ENCODE measurements at places on chromosomes 12 and 14.

DNA sequence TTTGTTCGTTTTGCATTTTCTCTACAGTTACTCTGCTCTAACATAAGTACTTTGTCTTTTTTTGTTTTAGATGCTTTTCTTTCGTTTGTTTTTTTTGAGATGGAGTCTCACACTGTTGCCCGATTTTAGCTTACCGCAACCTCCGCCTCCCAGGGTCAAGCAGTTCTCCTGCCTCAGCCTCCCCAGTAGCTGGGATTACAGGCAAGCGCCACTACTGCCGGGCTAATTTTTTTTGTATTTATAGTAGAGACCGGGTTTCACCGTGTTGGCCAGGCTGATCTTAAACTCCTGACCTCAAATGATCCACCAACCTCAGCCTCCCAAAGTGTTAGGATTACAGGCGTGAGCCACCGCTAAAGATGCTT is 2.7 kb downstream of the DIP2B start:
- DNase-seq: no peak

DNA sequence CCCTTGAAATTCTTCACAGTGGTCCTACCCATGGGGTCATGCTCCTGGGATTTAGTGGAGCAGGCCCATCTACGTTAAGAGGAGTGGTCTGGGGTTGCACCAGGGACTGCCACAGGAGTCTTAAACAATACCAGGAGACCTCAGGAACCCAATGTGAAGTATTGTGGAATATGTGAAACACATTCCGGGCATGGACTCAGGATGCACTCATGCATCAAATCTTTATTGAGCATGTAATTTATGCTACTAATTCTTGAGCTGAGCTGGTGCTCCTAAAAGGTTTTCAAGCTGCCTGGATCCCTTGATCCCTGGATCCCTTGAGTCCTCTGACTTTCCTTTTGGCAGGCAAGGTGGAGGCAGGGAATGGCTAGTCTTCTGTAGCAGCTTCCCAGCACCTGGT is 8.8 kb downstream of the SERPINA10 start:
- no peak for DNase-seq

- no peak for DNase-seq
These were observed 207.5 kb downstream of the CALM1 start for GRCh38 chr14:90604356-90604755.

- DNase-seq: no peak
These were observed 101.7 kb downstream of the DUSP6 start for GRCh38 chr12:89250636-89251035.

GRCh38 chr14:76067536-76067935 is 82.0 kb downstream of the IFT43 start:
- DNase-seq: no peak

DNA sequence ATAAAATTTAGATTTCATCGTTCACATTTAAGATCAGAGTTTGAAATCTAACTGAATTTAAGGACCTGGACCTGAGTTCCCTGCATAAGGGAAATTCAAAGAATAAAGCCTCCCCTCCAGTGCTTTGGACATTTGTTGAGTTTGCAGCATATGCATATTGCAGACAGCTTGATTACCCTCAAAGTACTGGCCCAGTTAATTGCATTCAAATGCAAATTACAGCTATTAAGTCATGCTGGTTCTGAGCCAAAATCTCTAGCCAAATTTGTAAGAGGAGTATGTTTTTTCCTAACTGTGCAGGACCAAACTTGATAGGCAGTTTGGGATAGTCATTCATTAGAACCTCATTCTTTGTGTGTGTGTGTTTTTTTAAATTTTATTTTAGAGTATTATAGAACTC is 9.1 kb upstream of the KIF21A start:
- DNase-seq: no peak

GRCh38 chr12:117860111-117860510 is 108.7 kb downstream of the KSR2 start:
- DNase-seq: no peak

DNA sequence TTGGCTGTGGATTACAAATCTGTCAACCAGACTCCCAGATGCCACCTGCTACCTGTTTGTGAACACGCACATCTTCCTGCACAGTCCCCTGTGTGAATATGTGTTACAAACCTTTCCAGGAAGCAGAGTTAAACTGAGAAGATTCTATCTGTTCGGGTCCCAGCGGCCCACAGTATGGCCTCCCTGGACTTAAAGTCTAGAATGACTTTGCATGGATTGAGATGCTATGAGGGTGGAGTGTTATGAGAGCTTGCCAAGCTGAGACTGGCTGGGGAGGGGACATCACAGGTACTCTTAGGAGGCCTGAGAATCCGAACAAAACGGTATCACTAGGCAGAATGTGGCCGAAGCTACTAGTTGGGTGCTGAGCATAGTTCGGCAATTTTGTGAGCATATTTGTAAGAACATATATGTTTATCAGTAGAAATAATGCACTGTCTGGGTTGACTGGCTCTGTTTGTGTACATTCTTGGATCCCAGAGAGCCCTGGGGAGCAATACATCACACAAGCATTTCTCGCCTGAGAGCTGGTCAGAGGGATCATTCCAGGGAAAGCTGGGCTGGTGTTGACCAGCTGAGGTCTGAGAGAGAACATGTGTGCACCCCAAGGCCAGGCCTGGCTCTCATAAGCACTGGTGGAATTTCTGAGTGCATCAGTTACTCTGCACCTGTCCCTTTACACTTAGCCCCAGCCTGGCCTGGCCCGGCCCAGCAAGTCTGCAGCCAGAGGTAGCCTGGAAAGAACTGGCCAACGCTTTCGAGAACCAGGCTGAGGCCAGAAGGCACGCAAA is 29.8 kb upstream of the LTBP2 start:
- DNase-seq: peak; percentile 63

DNA sequence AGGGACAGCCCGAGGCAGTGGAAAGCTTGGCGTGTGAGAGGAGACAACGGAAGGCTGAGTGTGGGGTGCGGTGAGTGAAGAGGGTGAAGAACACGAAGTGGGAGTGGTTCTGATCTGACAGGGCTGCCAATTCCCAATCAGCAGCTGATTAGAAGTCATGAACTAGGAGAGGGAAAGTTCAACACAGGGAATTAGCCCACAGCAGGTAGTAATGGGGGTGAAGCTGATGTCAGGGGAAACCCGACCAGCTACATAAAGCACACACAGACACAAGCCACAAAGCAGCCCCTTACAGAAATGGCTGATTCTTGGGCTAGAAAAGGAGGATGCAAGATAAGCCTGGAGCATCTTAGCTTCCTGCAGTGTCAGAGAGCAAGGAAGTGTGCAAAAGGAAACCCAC is 47.5 kb upstream of the TCL1A start:
- DNase-seq: no peak

GRCh38 chr12:21539797-21540196 is 13.7 kb downstream of the SPX start:
- no peak for DNase-seq

- no peak for DNase-seq
These were observed 92.8 kb upstream of the ETV6 start for GRCh38 chr12:11556682-11557081.

GRCh38 chr12:5870183-5870582 is 74.9 kb downstream of the ANO2 start:
- no peak for DNase-seq

GRCh38 chr14:32377046-32377646 is 48.0 kb downstream of the AKAP6 start:
- DNase-seq: peak; percentile 61

- DNase-seq: peak; percentile 36
These were observed 20.1 kb downstream of the STX2 start for GRCh38 chr12:130818635-130819576.

DNA sequence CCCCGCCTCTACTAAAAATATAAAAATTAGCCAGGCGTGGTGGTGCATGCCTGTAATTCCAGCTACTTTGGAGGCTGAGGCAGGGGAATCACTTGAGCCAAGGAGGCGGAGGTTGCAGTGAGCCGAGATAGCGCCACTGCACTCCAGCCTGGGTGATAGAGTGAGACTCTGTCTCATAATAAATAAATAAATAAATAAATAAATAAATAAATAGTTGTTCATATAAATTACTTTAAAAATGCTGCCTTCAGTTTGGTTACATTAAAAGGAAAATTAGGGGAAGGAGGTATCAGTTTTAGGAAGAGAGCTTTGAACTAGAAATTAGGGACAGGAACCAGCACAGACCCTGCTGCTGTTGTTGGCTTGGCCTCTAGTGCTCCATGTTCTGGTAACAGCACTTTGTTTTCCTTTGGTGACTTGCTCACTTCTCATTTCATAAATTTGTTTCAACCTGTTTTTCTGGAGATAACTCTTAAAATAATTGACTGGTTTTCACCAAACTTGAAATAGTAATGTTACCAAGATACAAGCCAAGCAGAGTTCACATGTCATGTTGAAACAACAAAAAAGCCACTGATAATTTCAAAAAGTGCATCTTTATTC is 22.9 kb upstream of the PTPRB start:
- no peak for DNase-seq

DNA sequence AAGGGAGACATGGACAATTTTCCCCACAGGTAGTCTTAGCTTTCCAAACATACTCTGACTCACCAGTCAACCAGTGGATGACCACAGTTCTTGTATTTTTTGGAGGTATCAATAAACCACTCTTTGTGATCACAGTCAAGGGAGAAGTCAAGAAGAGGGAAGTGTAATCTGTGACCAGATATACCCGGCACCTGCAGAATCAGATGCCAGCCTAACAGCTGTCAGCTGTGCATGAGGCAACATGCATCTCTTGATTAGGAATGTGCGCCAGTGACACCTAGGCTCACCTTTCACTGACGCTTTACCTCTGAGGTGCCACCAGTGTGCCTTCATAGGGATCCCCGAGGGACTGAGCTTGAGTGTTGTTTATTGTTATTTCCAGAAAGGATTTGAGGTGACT is 20.0 kb downstream of the PROX2 start:
- DNase-seq: no peak

DNA sequence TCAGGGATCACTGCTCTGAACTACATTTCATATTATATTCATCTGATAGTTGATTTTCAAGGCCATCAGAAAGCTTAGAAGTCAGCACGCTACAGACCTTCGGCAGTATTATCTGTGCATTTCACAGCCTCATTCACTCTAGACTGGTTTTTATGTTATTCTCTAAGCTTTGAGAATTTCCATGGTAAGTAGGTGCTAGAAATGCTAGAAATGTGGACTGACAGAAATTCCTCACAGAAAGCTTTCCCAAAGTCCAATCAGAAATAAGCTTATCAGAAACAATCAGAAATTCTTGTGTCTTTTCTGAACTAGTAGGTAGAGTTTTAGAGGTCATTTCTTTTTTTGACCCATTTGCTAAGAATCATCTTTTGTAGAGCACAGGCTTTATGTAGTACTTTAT is 176.6 kb downstream of the TMTC3 start:
- DNase-seq: no peak

- DNase-seq: no peak
These were observed 49.8 kb downstream of the SMUG1 start for GRCh38 chr12:54139019-54139418.

- no peak for DNase-seq
These were observed 12.3 kb downstream of the ISCA2 start for GRCh38 chr14:74505831-74506230.

- no peak for DNase-seq
These were observed 72.8 kb downstream of the KIF26A start for GRCh38 chr14:104211215-104211614.

GRCh38 chr12:34016361-34016760 is 5.9 kb upstream of the ALG10 start:
- DNase-seq: no peak

DNA sequence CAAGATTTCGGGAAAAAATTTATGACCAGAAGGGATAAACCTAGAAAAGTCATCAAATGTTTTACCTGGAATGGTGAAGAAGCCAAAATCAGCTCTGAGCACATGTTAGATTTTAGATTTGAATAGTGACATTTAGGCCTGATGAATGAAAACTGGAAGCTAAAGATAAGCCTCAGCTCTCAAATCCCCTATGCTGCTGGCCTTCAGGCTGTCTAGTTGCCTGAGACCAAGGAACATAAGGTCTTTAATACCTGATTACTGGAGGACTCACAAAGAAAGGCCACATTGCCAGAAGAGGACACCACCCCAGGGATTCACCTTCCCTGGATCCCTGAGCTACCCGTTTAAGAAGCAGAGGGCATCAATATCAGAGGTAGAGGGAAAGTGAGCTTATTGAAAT is 56.6 kb downstream of the BCL2L14 start:
- no peak for DNase-seq

GRCh38 chr12:99153293-99153692 is 494.3 kb upstream of the GARIN6 start:
- no peak for DNase-seq
